CD4-positive, alpha-beta T cell treated with Interleukin-1 beta for 1 hour (primary cell): ENCODE measurements at places on chromosomes 2 and 18.
A peak's percentile ranks its signal among the peaks of the same experiment; 100 is the strongest.

DNA sequence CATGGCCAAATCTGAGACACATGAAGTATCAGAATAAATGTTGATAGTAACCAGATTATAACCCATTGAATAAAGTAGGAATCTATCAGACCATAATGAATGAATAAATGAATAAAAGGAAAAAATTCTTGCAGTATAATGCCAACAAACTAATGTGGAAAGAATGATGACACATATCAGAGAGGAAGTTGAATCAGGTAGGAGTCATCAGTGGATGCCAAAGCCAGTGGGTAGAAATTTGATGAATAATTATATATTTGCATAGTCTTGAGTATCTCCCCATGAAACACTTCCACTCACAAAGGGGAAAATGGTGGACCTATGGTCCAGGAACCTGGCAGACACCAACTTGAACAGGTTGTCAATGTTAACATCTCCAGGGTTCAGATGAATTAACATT lies 68.6 kb downstream of the GALNT3 start:
- DNase-seq: no peak

DNA sequence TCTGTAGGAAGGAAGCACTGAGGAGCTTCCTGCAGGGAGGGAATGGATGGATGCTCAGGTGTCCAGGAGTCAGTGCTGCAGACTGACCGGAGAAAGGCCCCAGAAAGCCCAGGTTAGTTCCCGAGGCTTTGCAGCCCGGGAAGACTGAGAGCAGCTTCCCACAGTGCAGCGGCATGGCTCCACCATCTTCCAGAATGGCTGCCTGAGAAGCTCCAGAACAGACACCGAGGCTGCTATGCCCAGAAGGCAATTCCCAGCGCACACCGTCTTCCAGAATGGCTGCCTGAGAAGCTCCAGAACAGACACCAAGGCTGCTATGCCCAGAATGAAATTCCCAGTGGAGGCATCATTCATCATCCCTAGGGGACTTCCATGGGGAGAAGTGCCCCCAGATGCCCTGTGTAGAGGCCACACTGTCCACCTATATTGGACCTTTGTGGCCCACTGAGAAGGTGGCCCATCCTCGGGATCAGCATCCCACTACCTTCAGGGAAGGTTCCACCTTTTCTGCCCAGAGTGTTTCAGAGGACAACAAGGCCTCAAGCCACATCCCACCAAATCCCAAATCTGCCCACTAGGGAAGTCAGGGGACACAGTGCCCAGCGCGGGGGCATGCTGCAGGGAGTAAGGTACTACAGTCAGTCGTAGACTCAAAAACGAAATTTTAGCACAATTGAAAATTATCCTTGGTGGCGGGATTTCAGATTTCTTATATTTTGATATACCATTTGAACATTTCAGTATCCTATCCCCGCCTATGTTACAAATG lies 80.5 kb downstream of the KCNF1 start:
- DNase-seq: no peak

- DNase-seq: no peak
These were observed 77.9 kb upstream of the SLC66A3 start for GRCh38 chr2:11077411-11077810.

GRCh38 chr2:180699657-180700361 lies 280.6 kb upstream of the UBE2E3 start:
- no peak for DNase-seq

DNA sequence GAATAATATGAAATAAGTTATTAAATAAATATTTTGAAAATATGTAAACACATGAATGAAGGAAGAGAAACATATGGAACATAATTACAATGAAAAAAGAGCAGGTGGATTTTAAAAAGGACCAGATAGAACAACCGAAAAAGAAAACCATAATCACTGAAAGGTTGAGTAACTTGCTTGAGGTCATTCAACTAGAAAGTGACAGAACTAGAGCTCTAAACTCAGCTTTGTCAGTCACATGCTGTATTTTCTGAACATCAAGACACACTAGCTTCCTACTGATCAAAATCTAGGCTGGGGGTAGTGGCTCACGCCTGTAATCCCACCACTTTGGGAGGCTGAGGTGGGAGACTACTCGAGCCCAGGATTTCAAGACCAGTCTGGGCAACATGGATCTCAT lies 30.0 kb upstream of the ITGAV start:
- DNase-seq: no peak

DNA sequence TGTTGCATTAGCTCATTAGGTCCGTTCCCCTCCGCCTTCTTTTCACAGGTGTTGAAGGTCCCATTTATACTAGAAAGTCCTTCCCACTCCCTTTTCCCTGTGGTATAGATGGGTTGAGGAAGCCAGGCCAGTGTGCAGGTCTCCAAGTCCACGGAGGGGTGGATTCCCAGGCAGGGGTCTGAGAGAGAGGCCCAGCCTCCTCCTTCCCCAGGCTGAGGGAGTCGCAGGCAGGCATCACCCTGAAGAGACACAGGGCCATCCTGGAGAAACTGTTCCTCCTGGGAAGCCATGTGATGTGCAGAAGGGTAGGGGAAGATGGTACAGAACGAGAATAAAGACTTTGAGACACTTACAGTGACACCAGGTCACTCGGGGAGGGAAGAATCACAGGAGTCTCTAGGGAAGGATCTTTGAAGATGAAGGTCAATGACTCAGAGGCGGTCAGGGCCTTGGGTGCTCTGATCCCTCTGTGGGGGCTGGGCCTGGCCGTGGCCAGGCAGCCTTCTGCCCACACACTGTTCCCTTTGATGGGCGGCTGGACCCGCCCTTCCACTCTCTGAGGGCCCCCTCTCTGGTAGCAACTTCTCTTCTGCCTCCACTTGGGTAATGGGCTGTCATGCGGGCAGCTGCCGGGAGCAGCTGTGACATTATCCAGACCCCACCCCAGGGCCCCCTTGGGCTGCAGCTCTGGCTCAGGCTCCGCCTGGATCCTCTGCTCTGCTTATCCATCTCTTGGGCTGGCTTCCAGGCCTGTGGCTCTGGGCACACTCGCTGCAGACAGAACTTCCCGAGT lies 45.1 kb downstream of the RHOB start:
- DNase-seq: no peak

DNA sequence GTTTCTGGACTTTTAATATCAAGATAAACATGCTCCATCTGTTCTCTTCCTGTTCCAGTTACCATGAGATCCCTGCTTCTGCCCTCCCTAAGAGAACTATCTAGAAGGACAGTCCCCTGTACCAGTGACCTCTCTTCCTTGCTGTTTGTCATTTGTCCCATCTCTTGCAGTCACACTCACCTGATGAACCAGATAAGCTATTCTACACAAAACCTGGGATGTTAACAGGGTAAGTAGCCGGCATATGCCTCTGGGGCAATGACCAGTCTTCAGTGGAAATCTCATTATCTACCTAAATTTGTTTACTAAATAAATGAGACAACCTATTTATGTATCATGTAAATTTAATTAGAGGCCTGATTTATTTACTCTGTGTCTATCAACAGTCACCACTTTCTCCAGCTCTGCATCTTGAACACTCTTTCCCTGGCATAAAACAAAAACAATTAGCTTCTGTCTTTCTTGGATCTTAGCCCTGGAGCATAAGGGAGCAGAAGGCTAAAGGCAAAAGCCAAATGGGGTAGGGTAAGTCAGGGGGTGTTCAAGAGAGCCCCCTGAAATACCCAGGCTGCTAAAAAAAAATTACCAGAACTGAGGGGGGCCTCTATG lies 337.7 kb downstream of the ALK start:
- no peak for DNase-seq

GRCh38 chr2:179049203-179049545 lies 763 bp downstream of the CCDC141 start:
- DNase-seq: peak; percentile 12

DNA sequence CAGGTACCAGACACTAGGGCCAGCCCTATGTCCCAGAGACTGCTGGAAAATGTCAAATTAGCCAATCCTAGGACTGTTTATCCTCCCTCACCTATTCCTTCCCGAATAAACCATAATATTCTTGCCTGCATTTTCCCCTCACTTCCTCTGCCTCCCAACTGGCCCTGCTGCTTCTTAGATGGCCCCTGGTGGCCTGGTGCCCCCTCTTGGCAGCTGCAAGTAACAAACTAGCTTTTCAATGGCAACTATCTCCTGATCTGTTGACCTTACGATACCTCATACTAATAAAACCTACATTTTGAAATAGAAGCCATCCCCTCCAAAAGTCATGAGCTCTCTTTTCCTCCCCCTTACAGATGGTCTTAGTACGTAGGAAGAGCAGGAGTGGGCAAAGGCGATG lies 132.0 kb downstream of the ALPK2 start:
- no peak for DNase-seq

GRCh38 chr2:200258881-200259576 lies 47.5 kb upstream of the SPATS2L start:
- DNase-seq: no peak

DNA sequence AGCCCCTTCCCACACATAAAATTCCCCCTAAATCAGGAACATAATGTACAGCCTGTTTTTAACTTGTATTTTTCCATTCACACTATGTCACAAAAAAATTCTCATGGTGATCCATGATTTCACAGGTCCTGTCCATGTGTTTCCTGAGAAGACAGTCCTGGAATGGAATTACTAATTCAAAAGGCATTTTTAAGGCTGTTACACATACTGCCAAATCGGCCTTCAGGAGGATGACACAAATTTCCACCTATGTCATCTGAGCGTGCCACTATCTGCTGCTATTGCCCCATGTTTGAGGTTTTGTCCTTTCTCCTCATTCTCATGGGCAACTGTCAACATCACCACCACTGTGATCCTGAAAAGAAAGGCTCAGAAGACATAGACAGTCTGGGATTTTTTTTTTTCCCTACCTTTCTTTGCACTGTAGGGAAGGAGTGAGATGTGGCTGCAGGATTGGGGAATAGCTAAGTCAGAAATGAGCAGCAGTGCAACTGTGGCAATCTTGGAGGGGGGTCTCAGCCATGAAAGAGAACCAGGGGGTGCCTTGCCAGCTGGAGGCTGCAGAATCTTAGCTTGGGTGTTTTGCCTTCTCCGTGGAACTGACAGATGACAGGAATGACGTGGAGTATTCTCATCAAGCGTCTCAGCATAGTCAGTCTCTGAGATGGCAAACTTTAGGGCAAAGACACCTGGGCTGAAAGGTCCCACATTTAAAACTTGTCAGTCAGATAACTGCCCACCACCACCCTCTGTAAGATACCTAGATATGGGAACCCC lies 73.4 kb downstream of the MARCHF4 start:
- no peak for DNase-seq

DNA sequence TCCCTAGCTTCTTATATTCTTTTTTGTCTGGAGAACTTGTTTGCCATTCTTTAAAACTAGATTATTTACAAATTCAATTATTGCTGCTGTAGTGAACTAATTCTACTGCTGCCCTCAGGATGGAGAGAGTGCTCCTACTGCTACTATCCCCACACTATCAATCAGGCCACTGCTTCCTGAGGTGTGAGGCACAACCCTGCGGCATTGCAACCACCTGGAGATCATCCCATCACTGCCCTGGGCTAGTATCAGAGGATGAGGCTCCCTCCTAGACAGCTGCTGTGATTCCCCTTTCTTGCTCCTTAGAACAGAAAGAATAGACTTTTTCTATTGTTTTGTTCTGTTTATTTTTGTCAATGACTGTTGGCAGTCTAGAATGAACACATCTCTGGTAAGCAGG lies 146.6 kb downstream of the CDH19 start:
- DNase-seq: no peak

GRCh38 chr2:136135921-136136906 lies 18.3 kb upstream of the CXCR4 start:
- peak; percentile 93 for DNase-seq

DNA sequence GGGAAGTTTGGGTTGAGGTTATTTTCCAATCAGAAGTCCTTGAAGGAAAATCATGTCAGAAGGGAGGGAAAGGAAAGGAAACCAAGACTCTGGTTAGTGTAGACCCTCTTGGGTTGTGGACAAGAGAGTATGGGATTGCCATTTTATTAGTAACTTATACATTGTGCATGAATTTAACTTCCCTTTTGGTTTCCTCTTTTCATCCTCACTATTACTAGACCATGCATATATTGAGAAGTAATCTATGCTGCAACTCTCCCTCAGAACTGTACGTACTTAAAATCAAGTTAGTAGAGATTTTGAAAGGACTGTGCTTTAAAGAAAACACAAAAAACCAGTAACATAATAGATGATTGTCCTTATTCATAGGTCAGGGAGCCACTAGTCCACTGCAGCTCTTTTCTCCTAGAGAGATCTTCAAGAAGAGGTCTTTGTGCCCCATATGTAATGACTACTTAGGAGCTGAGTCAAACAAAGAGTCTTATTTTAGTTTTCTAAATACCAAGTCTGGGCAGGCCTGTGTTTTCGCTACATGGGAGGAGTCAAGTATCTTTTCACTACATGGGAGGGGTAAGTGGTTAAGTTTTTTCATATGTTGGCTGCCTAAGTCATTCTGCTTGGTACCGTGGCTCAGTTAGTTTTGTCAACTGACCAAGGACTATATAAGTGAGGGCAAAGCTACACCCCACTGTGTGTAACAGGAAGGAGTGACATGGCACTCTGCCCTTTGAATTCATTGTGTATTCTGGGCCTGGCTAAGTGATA lies 25.2 kb upstream of the FAM117B start:
- DNase-seq: no peak

GRCh38 chr2:215831296-215831913 lies 181.9 kb downstream of the MREG start:
- DNase-seq: no peak

DNA sequence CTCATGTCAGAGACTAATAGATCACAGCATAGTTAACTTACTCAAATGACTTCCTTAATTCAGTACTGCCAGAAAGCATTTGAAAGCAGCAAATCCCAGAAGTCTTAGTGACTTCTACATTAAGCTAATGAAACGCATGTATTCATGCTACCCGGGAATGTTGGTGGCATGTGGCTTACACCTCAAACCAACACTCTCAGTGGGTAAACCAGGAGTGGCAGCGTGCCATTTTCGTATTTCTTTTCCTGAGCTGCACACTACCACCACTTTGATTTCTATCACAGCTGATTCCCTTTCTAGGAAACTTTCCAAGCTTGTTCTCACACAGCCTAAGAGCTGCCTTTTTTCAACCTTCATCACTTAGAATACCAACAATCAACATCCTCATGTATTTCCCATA lies 646.6 kb downstream of the NRXN1 start:
- DNase-seq: no peak

DNA sequence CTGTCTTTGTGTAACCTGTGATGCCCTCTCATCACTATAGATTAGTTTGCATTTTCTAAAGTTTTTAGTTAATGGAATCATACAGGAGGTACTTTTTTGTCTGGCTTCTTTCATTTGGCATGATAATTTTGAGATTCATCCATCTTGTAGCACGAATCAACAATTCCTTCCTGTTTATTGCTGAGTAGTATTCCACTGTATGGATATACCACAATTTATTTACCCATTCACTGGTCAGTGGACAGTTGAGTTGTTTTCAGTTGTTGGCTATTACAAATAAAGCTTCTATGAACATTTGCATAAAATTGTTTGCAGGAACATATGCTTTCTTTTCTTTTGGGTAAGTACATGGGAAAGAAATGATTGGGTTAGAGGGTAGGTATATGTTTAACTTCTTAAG lies 40.1 kb upstream of the ZNF396 start:
- DNase-seq: no peak

GRCh38 chr2:237726401-237726830 lies 72.2 kb upstream of the RBM44 start:
- DNase-seq: no peak
